ENCODE measurements at places on chromosomes 6 and 20.

GRCh38 chr6:170553534-170554012, 466 bp upstream of the PSMB1 start:
- DNase-seq = no peak

- DNase-seq = no peak
These were observed 357.9 kb upstream of the AGPAT4 start for GRCh38 chr6:161631676-161632194.

- DNase-seq = no peak
These were observed 112.1 kb upstream of the GPR6 start for GRCh38 chr6:109865968-109866367.

GRCh38 chr6:37983720-37984501, 164.4 kb downstream of the ZFAND3 start:
- no peak for DNase-seq

- no peak for DNase-seq
These were observed 16.6 kb downstream of the B4GALT5 start for GRCh38 chr20:49697071-49697470.

- DNase-seq = no peak
These were observed 73.5 kb upstream of the DST start for GRCh38 chr6:56716229-56716628.

GRCh38 chr6:110596354-110596753, 119.9 kb upstream of the SLC22A16 start:
- DNase-seq = no peak

DNA sequence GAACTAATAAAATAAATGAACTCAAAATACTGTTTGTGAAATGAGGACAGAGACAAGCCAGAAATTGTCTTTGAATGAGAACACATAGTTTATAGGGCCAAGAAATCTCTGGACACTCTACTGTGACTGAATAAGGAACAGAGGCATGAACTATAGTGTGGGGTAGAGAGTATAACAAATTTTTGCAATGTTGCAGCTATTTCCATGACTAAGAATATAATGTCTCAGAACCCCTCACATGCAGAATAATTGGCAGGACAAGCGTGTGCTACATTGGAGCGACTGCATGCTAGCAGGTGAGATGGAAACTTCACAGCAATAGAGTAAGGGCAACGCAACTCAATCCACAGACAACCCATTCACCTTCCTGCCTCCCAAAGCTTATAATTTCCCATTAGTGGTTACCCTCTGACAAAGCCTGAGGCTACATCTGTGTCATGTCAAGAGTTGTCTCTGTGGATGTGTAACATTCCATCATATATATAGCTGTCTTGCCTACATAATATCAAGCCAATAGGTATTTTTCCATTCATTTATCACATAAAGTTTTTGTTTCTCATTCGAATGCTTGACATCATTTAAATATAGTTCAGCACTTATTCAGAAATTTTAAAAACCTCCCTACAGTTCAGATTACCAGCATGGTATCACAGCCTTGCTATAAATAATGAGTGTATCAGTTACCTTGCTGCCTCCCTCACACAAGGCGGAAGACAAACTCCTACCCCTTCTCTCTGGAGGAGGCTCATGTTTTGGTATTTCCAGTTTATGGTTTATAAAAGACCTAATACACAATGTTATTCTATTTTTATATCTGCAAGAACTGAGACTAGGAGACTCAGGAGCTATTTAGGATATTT, 47.9 kb upstream of the ECHDC1 start:
- DNase-seq = no peak

- no peak for DNase-seq
These were observed 7.7 kb upstream of the HLA-DMA start for GRCh38 chr6:32960563-32960962.

GRCh38 chr6:99189823-99190721, 159.4 kb downstream of the FAXC start:
- no peak for DNase-seq
